Activated T-helper 2 cell treated with anti-CD3 and anti-CD28 coated beads, Interferon-gamma antibody, Interleukin-2, Interleukin-4, amounts not matched to agents 10 μg/mL and 5 μg/mL and 100 μg/mL, durations not matched to agents 14 hours and 24 hours and 36 hours (primary cell): ENCODE measurements at places on chromosomes 16 and 17. TPM values are rescaled to one million over a fixed set of nuclear protein-coding genes. Genes with fewer than 3 reads are reported as not detected.

DNA sequence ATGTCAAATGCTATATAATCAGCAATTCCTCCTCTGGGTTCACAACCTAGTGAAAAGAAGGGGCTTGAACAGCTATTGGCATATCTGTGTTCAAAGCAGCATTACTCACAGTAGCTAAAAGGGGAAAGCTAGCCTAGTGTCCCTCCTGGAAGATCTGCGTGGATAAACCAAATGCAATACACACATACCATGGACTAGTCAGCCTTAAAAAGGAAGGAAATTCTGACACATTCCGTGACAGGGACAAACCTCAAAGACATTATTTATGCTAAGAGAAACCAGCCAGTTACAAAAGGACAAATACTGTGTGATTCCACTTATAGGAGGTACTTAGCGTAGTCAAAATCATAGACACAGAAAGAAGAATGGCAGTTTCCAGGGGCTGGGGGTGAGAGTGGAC, 90.1 kb downstream of the XYLT1 start:
- peak overlapping the region; percentile 40 for H3K27ac ChIP-seq
- peaks cover 49% of the 10 kb centered on the region for H3K4me1 ChIP-seq
- H3K36me3 ChIP-seq = peaks cover 6% of the 10 kb centered on the region
- peak overlapping the region; percentile 3 for H3K4me3 ChIP-seq

DNA sequence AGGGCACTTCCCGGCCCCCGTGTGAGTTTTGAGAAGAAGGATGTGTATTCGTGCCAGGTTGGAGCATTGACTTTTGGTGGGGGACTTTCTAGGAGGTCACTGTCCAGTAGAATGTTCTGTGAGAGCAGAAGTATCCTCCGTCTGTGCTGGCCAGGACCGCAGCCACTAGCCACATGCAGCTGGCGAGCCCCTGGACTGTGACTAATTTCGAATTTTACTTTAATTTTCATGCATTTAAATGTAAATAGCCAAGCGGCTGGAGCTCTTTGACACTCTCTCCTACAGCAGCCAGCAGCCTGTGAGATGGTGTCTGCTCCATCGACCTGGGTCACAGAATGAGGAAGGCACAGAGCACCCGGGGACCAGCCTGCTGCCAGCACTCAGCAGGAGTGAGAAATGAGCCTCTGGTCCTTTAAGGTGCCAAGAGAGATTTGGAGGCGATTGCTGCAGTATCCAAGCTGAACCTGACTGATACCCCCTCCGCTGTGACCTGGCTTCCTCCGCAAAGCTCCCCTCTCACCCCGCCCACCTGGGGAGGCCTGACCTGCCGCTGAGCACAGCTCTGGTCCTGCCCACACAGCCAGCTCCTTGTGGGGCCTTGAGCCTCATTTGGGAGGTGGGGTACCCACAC, 7.8 kb downstream of the ATP2A3 start:
- H3K4me1 ChIP-seq = peaks cover 24% of the 10 kb centered on the region
- peaks cover 30% of the 10 kb centered on the region for H3K36me3 ChIP-seq
- H3K4me3 ChIP-seq = no peak overlapping the region
- no peak overlapping the region for H3K27ac ChIP-seq

GRCh38 chr16:29675811-29676643, 3.0 kb upstream of the QPRT start:
- H3K4me1 ChIP-seq = peaks cover 23% of the 10 kb centered on the region
- no peak for DNase-seq
- H3K27ac ChIP-seq = peak overlapping the region; percentile 71
- peaks cover 33% of the 10 kb centered on the region for H3K36me3 ChIP-seq
- H3K27me3 ChIP-seq = no peaks in the 10 kb centered on the region

DNA sequence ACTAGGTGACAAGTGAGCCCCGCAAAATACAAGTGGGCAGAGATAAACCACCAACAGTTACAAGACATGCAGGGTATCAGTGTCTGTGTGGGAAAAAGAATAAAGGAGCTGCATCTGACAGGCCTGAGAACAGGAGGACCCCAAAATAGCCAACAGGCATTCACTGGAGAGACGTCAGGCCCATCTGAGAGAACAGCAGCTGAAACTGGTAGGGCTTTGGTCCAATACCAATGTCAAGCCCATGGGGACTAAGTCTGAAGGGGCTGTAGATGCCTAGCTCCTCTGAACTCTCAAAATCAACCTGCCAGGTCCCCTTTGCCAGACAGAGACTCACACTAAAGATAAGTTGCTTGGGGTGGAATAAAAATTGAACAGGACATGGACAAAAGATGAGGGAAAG, 30.5 kb upstream of the TANC2 start:
- H3K36me3 ChIP-seq = no peaks in the 10 kb centered on the region
- DNase-seq = no peak
- no peaks in the 10 kb centered on the region for H3K4me1 ChIP-seq
- H3K27ac ChIP-seq = no peak overlapping the region
- no peak overlapping the region for H3K4me3 ChIP-seq

GRCh38 chr17:46170639-46171429, 22.4 kb downstream of the KANSL1 start:
- no peak for DNase-seq
- no peaks in the 10 kb centered on the region for H3K27me3 ChIP-seq

DNA sequence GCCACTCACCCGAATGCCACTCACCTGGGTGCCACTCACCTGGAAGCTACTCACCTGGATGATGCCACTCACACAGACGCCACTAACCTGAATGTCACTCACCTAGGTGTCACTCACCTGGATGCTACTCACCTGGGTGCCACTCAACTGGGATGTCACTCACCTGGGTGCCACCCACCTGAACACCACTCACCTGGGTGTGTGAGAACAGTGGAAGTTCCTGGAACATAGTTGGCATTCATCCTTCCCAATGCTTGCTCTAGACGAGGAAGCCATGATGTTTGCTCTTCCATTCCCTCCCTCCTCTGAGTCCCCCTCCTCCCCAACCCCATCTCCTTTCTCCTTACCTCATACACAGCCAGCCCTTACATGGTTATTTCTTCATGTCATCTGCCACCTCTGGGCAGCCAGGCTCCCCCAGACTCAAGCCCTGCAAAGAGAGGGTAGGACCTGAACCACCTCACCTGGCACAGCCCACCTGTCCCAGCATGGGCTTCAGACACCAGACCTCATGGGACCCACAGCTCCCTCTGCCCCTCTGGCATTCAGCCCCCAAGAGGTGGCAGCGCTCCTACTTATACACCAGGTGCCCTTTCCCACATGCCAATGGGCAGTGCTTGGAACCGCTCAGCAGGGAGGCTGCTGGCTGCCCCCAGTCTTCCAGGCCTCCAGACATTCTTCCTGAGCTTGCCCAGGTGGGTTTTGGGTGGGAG, 171.8 kb upstream of the FOXF1 start:
- H3K4me1 ChIP-seq = no peaks in the 10 kb centered on the region
- no peaks in the 10 kb centered on the region for H3K36me3 ChIP-seq
- no peak overlapping the region for H3K27ac ChIP-seq
- peaks cover 14% of the 10 kb centered on the region for H3K27me3 ChIP-seq
- no peak for DNase-seq

DNA sequence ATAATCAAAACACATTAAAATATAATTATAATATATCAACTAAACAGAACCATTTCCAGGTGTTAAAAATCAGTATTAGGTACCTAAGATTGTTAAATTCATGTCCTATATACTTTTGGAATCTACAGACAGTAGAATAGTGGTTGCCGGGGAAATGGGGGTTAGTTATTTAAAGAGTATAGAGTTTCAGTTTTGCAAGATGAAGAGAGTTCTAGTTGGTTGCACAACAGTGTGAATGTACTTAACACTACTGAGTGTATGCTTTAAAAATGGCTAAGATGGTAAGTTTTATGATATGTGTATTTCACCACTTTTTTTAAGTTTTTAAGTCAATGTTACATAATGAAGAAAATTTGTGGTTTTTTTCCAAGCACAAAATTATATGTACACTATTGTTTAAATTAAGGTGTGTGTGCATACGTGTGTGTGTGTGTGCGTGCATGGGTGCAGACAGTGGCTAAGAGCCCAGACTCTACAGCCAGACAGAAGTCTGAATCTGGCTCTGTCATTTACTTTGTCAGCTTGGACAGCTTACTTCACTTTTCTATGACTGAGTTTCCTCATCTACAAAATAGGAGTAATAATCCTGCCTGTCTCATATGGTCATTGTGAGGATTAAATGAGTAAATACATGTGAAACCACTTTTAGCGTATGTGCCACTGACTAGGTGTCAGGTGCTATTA, 25.3 kb upstream of the PHAF1 start:
- H3K36me3 ChIP-seq = peaks cover 47% of the 10 kb centered on the region
- no peak overlapping the region for H3K4me3 ChIP-seq
- H3K27me3 ChIP-seq = no peaks in the 10 kb centered on the region
- no peak for DNase-seq

GRCh38 chr17:77677211-77677610, 281.3 kb upstream of the TNRC6C start:
- H3K27me3 ChIP-seq = no peaks in the 10 kb centered on the region
- DNase-seq = no peak
- no peak overlapping the region for H3K27ac ChIP-seq
- no peak overlapping the region for H3K4me3 ChIP-seq
- peaks cover 62% of the 10 kb centered on the region for H3K36me3 ChIP-seq
- peaks cover 6% of the 10 kb centered on the region for H3K4me1 ChIP-seq

DNA sequence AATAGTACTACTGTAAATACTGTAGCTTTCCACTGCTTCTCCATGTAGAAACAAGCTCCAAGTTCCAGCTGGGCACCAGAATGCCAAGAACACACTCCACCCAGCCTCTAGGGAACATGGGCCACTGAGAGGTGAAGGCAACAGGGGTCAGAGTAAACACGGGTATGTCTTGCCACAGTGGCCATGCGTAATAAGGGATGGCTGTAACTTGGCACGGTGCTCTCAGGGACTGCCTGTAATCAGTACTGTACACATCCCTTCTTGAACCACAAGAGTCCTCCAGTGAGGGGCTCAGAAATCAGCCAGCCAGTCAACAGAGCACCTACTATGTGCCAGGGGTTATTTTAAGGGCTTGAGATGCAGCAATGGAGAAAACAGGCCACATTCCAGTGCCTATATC, 10.8 kb downstream of the LRRC59 start:
- H3K36me3 ChIP-seq = peaks cover 83% of the 10 kb centered on the region
- DNase-seq = no peak
- peaks cover 3% of the 10 kb centered on the region for H3K4me1 ChIP-seq
- H3K27ac ChIP-seq = no peak overlapping the region

DNA sequence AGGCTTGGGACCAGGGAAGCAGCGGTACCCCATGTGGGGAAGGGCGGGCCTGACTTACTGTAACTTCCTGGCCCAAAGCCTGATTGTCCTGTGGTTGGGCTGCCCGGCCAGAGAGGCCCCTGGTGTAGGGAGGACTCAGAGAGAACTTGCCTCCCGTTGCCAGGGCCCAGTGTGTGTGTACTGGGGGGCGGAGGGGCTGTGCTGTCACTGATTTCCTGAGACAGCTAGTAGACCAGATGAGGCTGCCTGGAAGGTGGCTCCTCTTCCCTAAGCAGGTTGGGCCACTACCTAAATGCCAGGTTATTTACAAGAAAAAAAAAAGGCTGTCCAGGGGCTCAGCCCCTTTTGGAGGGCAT, 16.7 kb downstream of the SOCS3 start:
- peak overlapping the region; percentile 49 for H3K27ac ChIP-seq
- peaks cover 9% of the 10 kb centered on the region for H3K27me3 ChIP-seq
- no peaks in the 10 kb centered on the region for H3K36me3 ChIP-seq
- H3K4me1 ChIP-seq = peaks cover 47% of the 10 kb centered on the region

The VAC14 gene
- 30.9 and 34.8 TPM in 2 replicates for total RNA-seq

DNA sequence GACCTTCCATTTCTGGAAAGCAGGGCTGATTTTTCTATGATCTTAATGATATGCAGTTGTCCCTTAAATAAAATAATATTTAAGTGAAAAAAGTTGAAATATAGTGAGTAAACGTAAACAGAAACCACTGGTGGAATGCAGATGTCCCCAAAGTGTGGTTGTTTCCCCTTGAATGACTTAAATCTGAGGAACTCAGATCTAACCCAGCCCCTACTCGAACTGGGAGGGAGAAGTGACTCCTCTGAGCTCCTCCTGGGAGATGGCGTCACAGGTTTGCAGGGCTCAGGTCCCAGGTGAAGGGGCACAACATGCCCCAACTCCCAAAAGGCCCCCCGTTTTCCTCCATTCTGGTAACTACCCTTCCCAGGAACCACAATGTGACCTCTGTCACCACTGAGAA, 142.8 kb downstream of the IRF8 start:
- H3K27ac ChIP-seq = no peak overlapping the region
- no peak overlapping the region for H3K4me3 ChIP-seq
- no peak for DNase-seq
- peaks cover 28% of the 10 kb centered on the region for H3K27me3 ChIP-seq
- H3K36me3 ChIP-seq = no peaks in the 10 kb centered on the region

The GLIS2 gene
- total RNA-seq = 2.1 and 2.5 TPM in 2 replicates

DNA sequence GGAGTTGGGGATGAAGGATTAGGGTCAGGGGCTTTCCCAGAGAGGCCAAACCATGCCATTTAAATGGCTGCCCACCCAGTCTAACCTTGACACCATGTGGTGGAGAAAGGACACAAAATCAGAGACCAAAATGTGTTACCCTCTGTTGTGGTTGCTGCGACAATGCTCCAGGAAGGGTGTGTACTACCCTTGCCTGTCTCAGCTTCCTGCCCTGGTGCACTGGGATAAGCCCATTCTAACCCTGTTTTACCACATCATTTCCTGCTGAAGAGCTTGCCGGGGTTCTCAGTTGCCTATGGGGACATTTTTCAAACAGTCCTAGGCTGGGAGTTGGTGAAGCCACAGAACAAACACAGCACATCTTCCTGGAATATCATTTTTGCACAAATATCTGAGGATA, 4.9 kb downstream of the OR4D1 start:
- H3K4me3 ChIP-seq = no peak overlapping the region
- no peaks in the 10 kb centered on the region for H3K36me3 ChIP-seq
- H3K4me1 ChIP-seq = peaks cover 34% of the 10 kb centered on the region
- H3K27ac ChIP-seq = no peak overlapping the region

GRCh38 chr16:61146429-61146828, 889.8 kb downstream of the CDH8 start:
- H3K4me1 ChIP-seq = no peaks in the 10 kb centered on the region
- no peak overlapping the region for H3K4me3 ChIP-seq
- no peak overlapping the region for H3K27ac ChIP-seq

The RNF157 gene
- total RNA-seq = 34.3 and 34.9 TPM in 2 replicates
